ENCODE measurements at places on chromosomes 1 and 21. TPM values are rescaled to one million over a fixed set of nuclear protein-coding genes. Genes with fewer than 3 reads are reported as not detected.
A peak's percentile ranks its signal among the peaks of the same experiment; 100 is the strongest.

GRCh38 chr1:199856216-199856780, 171.2 kb upstream of the NR5A2 start:
- DNase-seq: peak; percentile 9

DNA sequence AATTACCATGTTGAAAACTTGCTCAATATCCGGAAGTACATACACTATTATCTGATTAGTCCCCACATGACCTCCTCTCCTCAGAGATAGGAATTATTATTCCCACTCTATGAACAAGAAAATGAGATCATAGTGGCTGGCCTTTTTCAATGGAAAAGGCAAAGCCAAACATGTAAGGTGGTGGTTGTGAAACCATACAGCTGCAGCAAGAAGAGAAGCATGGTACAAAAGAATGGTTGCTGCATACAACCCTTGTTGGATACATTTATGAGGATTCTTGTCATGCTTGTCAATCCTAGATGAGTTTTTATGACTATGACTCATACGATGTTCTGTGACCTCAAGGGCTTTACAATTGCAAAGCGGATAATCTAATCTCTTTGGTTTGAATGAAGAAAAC, 514.7 kb downstream of the PLPP3 start:
- DNase-seq: peak; percentile 32

DNA sequence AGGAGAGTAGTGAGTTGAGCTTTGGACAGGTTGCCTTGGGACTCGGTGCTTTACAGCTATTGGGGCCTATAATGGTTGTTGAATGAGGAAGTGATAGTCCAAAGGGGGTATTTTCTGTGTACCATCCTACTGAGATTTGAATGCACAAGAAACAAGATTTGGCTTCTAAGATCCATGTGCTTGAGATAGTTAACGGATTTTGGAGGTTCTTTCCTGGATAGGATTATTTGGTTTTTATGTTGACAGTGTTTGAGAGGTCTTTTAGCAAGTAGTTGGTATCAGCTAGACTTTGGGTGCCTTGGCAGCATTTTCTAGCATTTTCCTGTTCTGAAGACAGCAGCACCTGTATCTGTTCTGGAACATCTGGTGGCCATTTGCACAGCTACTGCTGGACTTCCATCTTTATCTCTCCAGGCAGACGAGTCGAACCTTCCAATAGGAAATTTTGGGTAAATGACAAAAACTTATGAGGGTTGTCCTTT, 3.6 kb upstream of the SCAF4 start:
- no peak for DNase-seq

Gene MYBPH
- total RNA-seq: 1.4 TPM

Gene LCE6A
- total RNA-seq: not detected
